ENCODE measurements at places on chromosomes 16 and 17.

DNA sequence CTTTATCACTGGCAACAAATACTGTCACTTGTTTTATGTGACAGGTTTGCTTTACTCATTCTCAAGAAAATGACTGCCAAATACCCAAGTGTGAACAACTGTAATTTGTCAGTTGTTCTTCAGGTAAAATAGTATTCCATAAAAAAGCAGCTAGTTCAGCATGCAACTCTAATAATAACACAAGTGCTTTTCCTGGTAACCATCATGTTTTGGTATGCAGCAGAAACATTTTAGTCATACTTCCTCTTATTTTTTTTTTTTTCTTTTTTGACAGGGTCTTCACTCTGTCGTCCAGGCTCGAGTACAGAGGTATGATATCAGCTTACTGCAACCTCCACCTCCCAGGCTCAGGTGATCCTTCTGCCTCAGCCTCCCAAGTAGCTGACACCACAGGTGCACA is 4.6 kb downstream of the TERF2 start:
- no peak for DNase-seq

DNA sequence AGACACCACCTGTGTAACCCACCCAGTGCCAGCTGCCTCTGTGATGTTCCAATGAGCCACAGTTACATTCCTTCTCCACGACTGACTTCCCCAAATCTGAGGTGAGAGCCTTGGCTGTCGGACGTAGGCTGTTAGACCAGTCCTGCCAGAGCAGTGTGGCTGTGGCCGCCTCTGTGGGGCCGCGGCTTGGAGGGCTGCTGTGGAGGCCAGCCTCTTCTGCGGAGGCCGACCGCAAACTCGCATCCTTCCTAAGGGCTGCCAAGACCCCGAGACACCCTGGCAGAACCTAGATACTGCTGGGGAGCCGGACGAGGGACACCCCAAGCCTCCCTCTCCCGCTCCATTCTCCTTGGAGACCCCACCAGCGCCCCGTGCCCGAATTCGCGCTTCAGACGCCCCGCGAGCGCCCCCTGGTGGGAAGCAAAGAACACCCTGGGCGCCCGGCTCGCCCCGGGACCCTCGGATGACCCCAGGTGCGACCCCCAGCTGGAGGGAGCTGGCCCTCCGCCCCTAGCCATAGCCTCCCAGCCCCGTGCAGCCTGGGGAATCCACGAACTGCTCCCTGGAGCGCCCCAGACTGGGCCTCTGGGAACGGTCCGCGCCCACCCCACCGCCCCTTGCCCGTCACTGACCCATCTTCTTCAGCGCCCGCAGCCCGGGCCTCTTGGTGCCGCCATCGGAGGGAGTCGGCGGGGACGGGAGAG is 547 bp downstream of the PLCD3 start:
- peak; percentile 49 for DNase-seq

DNA sequence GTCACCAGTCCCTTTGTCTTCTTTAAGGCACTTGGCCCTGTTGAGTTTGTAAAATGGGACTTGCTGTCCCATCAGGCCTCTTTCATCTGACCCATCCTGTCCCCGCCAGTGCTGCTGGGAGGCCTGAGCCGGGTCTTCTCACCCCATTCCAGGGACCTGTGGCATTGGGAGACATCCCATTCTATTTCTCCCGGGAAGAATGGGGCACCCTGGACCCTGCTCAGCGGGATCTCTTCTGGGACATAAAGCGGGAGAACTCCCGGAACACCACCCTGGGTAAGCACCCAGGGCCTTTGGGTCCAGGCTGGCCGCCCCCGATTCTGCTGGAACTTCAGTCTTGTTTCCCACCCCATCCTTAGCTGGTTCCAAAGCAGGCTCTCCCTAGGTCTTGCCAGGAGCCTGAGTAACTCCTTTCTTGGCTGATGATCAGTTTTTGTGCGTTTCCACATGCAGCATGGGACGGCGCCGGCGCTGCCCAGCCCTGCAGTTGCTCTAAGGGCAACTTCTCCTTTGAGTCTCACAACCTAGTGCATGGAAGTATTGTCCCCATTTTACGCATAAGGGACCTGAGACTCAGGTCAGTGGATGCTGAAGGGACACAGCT is 4.1 kb downstream of the ZNF213 start:
- no peak for DNase-seq

DNA sequence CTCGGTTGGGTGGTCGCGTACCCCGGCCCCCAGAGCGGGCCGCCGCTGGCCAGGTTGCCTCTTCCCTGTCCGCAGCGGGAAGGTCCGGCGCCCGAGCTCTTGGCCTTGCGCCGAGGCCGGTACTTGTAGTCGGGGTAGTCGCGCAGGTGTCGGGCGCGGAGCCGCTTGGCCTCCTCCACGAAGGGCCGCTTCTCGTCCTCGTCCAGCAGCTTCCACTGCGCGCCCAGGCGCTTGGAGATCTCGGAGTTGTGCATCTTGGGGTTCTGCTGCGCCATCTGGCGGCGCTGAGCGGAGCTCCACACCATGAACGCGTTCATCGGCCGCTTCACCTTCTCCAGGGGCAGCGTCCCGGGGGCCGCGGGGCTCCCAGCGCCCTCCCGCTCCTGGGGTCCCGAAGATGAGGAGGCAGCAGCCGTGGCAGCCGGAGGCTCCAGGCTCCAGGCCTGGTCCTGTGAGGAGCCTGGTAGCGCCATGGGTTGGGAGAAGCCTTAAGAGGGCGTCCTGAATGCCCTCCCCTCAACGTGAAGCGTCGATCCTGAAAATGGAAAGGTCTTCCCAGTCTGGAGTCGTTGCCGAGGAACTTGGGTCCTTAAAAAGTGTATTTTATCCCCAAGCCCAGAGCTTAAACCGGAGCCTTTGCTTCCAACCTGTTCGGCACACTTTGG is 558 bp downstream of the SOX15 start:
- DNase-seq, result peak; percentile 67

DNA sequence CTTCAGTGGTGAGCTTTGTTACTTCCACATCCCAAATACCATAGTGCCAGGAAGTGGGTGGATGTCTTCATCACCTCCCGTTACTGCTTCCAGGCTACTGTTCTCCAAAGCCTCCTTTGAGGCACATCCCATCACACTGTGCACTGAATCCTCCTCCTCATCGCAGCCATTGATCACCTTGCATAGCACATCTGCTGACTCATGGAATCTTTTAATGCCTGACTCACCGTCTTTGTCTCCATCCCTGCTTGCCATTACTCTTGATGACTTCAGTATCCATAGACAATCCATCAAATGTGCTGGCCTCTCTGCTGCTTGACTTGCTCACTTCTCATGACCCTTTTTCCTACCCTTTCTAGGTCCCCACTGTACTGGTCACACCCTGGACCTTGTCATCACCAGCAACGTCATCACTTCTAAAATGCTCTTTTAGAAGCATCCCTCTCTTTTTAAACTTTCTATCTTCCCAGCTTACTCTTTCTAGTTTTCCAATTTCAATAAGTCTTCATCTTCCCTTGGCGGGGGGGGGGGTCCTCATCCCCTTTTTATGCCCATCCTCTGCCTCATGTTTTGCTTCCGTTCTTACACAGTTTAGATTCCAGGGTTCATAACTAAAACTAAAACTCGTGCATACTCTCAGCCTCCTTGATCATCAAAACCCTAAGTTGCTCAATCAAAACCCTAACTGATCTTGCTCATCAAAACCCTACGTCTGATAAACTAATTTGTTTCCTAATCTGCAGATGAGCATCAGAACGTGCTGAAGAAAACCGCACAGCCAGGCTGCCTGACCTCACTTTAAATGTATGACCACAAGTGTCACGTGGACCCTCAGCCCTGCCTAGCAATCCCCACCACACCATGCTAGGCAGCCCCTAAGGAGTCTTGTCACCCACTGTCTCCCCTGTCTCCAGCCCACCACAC is 289.7 kb upstream of the ZFHX3 start:
- no peak for DNase-seq

DNA sequence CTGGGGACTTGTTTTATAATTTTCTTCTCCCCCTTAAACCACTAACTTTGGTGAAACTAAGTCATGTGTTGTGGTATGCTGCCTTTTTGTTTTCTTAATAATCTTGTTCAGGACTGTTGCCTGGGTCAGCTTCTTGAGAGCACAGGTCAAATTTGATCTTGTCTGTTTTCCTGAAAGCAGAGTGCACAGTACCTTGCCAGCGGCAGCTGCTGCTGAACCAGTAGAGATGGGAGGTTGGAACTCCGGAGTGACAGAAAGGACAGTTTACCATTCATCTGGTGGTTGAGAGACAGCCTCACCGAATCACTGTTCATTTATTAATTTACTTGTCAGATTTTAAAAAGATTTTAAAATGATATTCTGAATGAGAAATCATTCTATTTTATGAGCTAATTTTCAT is 125.0 kb downstream of the PHKB start:
- no peak for DNase-seq

- DNase-seq, result no peak
Observed at GRCh38 chr16:69190598-69190997, 3.6 kb downstream of the SNTB2 start.

- peak; percentile 29 for DNase-seq
Observed at GRCh38 chr16:4200000-4200780, 41.7 kb downstream of the SRL start.

DNA sequence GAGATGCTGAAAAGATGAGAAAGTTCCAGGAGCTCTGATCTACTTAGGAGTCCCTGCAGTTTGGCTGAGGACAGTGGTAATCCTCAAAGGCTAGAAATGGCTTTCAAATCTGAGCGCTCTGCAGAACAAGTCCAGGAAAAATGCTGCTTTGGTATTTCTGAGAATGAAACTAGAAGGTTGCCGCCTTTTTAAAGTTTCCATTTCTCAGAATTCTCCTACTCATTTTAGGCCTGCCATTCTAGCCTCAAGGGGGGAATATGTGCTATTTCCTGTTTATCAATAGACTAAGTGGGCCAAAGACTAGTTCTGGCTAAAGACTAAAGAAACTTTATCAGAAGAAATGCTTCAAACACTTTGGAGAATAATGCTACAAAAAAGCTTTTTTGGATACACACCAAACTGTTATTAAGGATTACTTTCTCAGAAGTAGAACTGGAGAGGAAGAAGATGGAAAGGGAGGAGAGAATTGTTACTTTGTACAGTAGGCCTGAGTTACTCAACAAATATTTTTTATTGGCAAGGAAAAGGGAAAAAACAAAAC is at the start of gene SLFN12L:
TSS of gene SLFN12L (minus strand) at position 78 of the 541 bp plus-strand sequence. CDS start 15,314 bp downstream, outside the sequence.
- peak; percentile 46 for DNase-seq

DNA sequence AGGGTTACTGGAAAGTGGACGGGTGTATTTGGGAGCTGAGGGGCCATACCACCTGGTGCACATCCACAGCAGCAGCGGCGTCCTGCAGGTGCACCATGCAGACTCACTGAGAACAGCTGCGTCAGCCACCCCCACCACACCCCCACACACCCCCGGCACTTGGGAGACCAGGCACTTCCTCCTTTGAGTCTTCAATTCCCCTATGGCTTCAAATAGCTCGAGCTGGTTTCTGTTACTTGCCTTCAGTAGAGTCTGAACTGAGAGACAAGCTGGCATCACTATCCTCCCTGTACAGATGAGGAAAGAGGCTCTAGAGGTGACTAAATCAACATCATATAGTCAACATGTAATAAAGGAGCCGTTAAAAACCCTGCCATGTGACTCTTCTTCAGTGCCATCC is 15.4 kb downstream of the CUEDC1 start:
- DNase-seq, result no peak

GRCh38 chr17:42131981-42132432 is 9.4 kb downstream of the HSPB9 start:
- no peak for DNase-seq

- DNase-seq, result no peak
Observed at GRCh38 chr17:81427173-81428120, 32.2 kb downstream of the BAHCC1 start.

DNA sequence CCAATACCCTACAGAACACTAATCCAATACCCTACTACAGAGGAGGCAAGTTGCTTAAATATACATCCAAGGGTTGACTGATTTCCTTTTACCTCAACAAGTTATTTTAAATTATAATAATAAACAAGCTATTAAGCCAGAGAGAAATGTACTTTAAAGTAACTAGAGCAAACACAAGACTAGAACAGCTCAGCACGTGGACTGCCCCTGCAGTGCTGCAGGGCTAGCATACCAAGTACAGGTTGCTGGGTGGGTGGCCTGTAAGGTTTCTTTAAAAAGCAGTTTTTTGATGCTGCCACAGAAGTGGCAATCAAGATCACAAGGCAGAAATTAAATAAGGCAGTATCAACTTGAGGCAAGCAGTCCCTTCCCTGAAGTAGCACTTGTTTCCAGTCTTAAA is 63.5 kb downstream of the PARN start:
- no peak for DNase-seq

GRCh38 chr17:44501866-44502375 is 1.3 kb downstream of the GPATCH8 start:
- no peak for DNase-seq

DNA sequence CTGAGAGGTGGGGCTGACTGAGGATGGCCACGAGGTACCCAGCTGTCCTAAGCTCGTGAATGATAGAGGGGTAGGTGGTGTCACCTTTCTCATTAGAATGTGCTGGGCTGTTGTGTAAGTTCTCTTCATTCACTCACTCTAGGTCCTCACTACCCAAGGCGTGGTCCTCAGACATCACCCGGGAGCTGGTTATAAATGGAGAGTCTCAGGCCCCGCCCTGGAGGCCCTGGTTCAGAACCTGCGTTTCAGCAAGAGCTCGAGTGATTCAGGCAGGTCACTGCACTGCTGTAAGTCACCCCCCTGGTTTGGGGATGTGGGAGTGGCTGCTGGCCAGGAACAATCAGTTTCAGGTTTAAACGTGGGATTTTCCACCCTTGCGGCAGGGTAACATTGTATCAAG is 139.8 kb downstream of the FOXL1 start:
- no peak for DNase-seq

DNA sequence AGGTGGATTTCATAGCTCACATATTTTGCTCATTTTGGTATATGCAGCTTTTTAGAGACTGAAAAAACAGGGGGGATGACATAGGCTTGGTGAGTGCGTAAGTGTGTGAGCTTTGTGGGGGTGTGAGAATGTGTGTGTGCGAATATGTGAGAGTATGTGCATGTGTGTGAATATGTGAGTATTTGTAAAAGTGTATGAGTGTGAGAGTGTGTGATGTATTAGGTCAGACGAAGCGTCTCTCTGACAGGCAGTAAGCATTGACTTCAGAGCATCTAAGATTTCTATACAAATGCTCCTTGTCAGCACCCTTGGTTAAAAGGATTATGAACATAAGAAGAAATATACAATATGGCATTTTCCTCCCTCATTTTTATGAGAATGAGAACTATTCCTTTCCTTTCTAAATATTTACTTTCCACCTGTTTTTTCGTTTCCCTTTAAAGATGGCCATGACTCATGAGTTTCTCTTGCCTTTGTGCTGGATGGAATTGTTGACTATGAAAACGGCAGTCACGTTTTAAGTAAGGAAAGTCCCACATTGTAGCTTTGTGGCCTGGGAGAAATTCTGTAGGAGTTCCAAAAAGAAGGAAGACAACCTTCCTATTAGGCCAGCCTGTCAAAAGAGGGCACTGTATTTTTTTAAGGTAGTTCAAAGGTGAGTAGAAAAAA is 276.4 kb downstream of the FOXL1 start:
- DNase-seq, result no peak

- no peak for DNase-seq
Observed at GRCh38 chr17:11908711-11909146, 88.5 kb downstream of the ZNF18 start.

Measured in stimulated activated CD4-positive, alpha-beta T cell treated with anti-CD3 and anti-CD28 coated beads, Interleukin-4, amount 100 ng/mL, for 24 hours (primary cell).